ENCODE measurements at places on chromosomes 1 and 21.
A peak's percentile ranks its signal among the peaks of the same experiment; 100 is the strongest.

DNA sequence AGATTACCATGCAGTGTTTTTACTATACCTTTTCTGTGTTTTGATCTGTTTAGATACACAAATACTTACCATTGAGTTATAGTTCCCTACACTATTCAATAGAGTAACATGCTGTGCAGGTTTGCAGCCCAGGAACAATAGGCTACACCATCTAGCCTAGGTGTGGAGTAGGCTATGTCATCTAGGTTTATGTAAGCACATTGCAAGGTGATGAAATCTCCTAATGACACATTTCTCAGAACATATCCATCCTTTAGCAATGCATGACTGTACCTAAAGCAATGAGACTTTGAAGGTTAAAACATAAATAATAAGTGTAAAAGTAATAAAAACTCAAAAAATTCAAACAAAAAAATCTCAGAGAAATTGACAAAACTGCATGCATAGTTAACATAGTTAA lies 358.6 kb downstream of the USH2A start:
- DNase-seq = no peak

GRCh38 chr1:198640174-198640573 lies 1.3 kb downstream of the PTPRC start:
- no peak for DNase-seq

GRCh38 chr1:232891071-232891470 lies 59.3 kb upstream of the NTPCR start:
- DNase-seq = no peak

DNA sequence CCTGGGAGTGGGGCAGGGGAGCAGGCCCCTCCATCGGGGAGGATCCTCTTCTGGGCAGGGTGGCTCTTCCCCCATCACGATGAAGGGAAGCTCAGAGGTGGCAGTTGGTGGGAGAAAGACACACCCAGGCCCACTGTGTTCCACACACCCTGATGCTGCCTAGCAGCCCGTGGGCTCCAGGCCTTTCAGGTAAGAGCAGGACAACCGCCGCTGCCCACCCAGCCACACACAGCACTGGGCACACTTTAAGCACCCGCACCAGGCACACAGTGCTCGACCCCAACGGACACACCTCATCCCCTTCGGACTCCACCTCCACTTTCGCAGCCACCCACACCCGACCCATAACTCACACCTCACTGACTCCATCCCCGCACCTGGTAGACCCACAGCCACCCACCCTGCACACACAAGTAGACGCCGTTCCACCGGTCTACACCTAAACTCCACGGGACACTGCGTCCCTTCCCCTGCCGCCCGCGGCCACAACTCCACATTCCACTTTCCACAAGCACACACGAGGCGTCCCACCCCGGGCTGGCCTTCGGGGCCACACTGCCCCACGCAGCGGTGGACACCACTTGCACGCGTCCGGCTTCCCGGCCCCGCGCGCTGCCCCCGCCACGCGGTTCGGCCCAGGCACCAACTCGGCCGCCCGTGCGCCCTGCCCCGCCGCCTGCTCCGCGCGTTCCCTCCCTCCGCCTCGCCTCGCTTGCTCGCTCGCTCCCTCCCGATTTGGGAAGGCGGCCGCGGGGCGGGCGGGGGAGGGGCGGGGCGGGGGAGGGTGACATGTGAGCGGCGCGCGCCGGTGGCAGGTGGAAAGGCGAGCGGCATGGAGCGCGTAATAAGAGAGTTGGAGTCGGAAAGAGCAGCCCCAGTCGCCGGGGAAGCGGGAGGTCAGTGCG lies at the start of gene KCNQ4:
Gene KCNQ4, plus strand, starts transcription at position 787 of the 905 bp plus-strand sequence. CDS start 307 bp downstream, outside the sequence.
- no peak for DNase-seq

DNA sequence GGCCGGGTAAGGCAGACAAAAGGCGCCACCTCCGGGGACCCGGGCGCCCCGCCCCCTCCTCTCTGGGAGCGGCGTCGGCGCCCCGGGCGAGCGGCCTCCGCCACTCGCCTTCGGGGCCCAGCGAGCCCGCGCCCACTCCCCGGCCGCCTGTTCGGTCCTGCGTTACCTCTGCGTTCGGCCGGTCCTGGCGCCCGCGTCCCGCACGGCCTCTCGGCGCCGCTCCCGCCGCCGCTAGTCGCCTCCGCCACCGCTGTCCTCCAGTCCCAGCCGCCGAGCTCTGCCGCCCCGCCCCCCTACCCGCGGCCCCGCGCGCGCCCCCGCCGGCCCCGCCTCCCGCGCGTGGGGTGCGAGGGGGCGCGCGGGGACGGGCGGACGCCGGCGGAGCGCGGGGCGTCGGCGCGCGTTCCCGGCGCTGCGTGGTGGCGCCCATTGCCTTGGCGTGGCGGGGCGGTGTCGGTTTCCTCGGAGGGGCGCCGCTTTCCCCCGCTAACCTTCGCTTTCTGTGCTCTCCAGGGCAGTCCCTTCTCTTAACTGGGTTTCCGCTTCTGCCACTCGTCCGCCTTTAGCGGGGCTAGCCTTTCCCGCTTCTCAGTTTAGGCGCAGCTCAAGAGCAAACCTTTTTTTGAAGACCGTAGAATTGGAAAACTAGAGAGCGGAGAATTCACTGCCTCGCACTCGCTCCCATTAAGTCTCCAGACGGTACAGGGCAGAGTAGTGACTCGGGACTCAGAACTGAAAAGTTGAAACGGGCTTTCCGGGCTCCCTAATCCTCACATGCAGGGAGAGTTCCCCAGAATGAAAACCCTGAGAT lies at the start of gene HP1BP3:
Gene HP1BP3, minus strand, starts transcription at position 279 of the 811 bp plus-strand sequence. CDS start 6,867 bp downstream, outside the sequence.
- DNase-seq = no peak

DNA sequence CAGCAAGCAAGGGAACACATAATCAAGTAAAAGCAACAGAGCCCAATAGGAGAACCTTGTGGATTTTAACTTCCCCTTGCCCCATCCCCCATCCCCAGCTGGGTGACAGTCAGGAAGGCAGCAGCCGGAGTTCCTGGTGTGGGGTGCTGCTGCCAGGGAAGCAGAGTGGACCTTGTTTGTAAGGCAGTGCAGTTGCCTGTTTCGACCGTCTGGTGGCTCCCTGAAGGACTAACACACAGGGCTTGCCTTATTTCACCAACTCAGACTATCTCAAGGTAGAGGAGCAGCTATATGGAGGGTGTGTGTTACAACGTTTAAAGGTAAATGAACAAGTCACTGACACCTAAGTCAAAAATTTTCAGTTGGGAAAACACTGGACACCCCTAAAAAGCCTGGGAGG lies 6.6 kb downstream of the KRTAP10-8 start:
- DNase-seq = no peak

DNA sequence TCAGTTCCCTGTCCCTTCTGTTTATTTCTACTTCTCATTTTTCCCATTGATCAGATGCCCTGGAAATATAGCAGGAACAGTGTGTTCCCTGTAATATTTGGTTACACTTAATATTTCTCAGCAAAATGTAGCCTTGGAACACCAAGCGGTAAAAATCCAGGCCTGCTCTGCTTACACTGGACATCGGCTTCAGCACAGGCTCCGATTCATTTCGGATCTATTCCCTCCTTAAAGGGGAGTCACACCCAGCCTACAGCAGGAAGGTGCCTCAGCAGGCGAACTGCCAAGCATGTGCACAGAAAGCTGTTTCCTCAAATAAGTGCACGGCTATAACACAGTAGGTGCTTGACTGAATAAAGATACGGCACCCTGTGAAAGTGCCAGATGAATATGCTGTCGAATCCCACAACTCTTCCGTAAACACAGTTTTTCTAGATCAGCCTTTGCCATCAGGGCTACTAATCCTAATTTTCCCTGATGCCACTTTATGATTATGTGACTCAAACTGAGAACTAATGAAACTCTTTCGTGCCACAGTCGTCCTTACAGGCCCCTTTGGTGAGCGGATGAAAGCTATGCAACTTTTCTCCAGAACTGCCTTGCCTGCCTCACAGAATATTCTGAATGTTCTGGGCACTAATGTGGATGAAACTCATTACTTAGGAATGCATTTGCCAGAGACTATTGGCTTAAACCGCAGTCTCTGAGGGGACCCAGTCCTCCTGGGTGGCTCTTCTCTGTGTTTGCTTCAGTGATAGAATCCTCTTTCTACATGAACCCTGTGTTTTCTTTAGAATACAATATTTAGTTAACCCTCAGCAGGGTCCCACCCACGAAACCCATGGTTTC lies 275.5 kb upstream of the RUNX1 start:
- peak; percentile 30 for DNase-seq

- no peak for DNase-seq
Measured at GRCh38 chr1:219276049-219276738, 102.5 kb downstream of the LYPLAL1 start.

DNA sequence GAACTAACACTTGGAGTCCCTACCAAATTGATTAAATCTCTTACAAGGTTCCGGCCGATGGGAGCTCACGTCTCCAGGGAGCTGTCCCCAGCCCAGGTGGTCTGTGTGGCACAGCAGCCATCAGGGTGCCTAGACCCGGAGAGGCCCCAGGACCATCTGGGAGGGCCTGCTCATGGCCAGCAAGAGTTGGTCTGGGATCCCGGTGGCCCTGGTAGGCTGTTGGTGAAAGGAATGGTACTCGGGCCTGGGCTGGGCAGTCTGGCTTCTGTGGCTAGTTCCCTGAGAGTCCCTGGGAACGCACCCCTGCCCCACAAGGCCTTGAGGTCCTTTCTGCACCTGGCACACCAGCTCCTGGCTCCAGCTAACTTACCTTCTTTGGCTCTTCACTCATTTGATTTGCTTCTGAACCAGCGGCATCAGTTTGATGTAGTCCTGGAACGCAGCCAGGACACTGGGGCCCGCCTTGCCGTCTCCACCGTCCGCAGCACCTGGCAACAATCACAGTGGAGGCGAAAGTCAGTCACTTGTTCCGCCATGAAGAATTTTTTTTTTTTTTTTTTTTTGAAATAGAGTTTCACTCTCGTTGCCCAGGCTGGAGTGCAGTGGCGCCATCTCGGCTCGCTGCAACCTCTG lies 62.5 kb downstream of the SCCPDH start:
- DNase-seq = no peak

GRCh38 chr1:19504796-19505692 lies 19.7 kb upstream of the CAPZB start:
- no peak for DNase-seq

- DNase-seq = no peak
Measured at GRCh38 chr1:65449214-65449823, 28.9 kb downstream of the LEPR start.

- DNase-seq = no peak
Measured at GRCh38 chr21:46128933-46129571, 26.3 kb downstream of the FTCD start.

DNA sequence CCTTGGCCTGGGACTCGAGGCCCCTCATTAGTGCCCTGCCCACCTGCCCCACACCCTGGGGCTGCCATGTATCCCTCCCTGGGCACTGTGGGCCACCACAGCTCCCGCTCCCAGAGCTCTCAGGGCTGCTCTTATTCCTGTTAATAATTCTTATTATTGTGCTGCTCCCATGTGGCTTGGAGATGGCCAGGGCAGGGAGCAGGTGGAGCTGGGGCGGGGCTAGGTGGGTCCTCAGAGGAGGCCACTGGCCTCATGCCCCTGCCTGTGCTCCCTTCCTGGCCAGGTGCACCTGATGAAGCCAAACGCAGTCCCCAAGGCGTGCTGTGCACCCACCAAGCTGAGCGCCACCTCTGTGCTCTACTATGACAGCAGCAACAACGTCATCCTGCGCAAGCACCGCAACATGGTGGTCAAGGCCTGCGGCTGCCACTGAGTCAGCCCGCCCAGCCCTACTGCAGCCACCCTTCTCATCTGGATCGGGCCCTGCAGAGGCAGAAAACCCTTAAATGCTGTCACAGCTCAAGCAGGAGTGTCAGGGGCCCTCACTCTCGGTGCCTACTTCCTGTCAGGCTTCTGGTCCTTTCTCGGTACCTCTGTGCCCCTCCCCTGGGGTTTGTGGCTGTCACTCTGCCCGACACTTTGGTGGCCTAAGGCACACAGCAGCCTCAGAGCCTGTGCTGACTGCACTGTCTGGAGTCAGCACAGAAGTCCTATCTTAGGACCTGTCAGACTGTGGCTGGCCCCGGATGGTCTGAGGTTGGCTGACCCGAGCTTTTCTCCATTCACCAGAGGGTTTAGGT lies 34.1 kb downstream of the BMP8A start:
- DNase-seq = no peak

DNA sequence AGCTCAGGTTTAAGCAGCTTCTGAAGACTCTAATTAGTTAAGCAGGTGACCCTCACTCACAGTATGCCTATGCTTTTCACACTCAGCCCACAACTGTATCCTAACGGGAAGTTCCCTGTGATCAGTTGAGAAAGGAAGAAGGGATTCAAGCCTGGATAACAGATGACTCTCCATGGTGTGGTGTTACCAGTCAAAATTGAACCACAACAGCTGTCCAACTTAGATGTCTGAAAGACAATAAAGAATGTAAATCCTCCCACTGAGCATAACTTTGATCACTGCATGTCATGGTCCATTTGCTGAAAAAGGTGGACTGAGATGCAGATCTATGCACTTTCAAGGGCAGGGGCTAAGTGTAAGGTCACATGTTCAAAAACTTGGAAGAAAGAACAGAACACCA lies 32.3 kb upstream of the DIPK1A start:
- no peak for DNase-seq

DNA sequence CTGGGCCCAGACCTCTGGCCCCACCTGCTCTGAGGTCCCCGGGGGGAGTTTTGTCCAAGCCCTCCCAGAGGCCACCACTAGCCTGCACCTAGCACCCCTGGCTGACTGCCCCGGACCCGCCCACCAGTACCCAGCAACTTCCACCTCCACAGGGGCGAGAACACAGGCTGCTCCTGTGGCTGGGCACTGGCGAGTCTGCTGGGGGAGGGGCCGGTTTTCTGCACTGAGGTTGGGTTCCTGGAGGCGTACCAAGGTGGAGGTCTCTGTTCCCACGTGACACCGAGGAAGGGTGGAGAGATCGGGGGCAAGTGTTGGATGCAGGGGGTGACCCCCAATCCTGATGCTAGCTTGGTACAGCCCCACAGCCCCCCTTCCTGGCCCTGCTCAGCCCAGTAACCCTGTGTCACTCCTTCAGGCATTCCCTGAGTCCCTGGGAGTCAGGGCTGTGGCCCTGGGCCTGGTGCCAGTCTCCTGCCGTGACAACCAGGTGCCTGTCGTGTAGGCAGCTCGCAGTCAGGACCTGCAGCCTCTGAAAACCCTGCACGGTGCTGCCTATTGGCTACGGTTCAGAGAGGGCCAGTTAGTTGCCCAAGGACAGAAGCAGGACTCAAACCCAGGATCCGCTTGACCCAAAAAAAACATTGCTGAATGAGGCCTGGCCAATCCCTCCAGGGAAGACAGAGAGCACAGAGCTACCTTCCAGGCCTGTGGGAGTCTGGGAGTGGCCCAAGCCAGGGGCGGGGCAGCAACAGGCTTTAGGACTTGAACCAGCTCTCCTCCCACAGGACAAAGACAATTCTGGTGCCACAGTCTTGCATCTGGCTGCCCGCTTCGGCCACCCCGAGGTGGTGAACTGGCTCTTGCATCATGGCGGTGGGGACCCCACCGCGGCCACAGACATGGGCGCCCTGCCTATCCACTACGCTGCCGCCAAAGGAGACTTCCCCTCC lies 3.1 kb downstream of the ESPN start:
- DNase-seq = no peak

DNA sequence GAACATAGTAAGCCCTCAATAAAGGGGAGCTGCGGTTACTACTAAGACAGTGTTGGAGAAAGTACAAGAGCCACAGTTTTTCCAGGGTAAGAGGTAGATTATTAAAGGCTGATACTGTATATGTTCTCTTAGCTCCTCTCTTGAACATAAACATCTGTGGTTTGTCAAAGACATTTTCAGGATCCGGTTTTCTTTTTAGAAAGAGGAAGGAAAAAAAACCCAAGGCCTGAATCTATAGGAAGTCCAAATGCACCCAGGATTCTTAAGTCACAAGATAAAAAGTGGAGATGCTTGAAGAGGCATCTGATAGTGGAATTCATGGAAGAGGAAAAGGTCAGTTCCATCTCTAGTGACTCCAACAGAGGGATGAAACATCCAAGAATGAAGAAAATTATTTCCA lies 24.6 kb upstream of the SLC45A3 start:
- DNase-seq = no peak

- no peak for DNase-seq
Measured at GRCh38 chr1:62198781-62199125, 4.1 kb downstream of the L1TD1 start.

- no peak for DNase-seq
Measured at GRCh38 chr21:16154321-16154720, 424.5 kb downstream of the USP25 start.

All from HFF-Myc (cell line).